ENCODE measurements at places on chromosomes 4 and X.
A peak's percentile ranks its signal among the peaks of the same experiment; 100 is the strongest.

DNA sequence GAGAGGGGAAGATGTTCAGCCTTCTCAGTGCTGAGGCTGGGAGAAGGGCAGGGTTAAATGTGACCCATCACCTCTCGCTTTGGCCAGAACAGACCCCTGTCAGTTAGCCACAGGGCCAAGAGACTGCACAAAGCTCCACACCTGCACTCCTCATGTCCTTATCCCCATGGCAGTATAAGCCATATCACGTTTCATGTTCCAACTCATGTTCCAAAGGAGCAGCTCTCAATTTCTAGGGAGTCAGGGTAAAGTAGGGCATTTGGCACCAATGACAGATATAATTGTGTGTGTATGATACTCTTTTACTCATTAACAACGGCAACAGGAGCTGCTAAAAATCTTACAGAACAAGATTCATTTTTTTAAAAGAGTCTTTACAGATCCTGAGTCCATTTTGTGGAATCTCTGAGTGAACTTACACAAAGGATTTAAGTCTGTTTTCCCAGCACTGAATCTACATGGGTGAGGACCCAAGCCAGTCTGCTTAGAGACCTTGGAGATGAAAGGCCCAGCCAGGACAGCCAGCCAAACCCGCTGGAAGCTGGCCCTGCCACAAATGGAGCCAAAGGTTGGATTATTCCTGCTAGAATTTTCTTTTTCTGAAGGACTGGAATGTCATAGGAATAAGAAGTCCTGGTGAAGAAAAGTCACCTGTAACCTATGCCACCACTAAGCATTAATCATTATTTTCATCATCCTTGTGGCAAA is 129.1 kb upstream of the SMAD1 start:
- no peak for DNase-seq

DNA sequence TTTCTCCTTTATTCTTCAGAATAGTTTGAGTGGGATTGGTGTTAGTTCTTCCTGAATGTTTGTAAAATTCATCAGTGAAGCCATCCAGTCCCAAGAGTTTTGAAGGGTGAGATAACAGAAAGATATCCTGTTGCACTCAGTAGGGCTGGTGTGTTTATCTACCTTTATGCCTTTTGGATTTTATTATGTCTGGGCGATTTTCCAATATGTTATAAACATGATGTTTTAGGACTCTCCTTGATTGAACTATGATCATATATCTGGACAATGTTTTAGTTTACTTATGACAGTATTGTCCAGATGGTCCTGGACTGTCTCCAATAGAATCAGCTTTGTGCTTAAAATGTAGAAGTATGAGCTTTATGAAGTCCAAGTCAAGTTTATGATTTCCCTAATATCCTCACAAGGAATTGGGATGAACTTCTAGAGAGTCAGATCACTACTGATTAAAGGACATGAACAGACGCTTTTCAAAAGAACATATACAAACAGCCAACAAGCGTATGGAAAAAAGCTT is 77.6 kb upstream of the ITM2A start:
- no peak for DNase-seq

- no peak for DNase-seq
Measured at GRCh38 chr4:107711831-107712230, 8.2 kb downstream of the PAPSS1 start.

- no peak for DNase-seq
Measured at GRCh38 chrX:40333344-40333743, 235.6 kb upstream of the BCOR start.

DNA sequence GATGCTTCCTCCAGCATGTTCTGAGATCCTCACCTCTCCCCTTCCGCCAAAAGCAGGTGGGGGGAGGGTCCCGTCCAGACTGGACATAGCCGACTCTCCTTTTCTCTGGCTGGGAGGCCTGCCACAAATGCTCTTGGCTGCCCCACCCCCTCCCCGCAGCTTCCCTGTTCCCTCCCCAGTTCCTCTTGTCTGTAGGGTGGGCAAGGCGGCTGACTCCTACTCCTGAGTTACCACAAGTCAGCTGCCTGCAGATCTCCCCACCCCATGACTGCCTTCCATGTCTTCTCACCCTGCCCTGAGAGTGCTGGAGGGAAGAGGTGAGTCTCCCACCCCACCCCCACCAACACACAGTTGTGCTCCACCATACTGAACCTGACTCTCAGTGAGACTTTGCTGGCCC is 2.9 kb downstream of the ATP6AP1 start:
- no peak for DNase-seq

GRCh38 chr4:53168228-53168627 is 197.6 kb downstream of the SCFD2 start:
- peak; percentile 1 for DNase-seq

GRCh38 chrX:153477901-153478300 is 7.5 kb upstream of the HAUS7 start:
- no peak for DNase-seq

GRCh38 chr4:11039634-11040131 is 355.1 kb upstream of the CLNK start:
- no peak for DNase-seq

DNA sequence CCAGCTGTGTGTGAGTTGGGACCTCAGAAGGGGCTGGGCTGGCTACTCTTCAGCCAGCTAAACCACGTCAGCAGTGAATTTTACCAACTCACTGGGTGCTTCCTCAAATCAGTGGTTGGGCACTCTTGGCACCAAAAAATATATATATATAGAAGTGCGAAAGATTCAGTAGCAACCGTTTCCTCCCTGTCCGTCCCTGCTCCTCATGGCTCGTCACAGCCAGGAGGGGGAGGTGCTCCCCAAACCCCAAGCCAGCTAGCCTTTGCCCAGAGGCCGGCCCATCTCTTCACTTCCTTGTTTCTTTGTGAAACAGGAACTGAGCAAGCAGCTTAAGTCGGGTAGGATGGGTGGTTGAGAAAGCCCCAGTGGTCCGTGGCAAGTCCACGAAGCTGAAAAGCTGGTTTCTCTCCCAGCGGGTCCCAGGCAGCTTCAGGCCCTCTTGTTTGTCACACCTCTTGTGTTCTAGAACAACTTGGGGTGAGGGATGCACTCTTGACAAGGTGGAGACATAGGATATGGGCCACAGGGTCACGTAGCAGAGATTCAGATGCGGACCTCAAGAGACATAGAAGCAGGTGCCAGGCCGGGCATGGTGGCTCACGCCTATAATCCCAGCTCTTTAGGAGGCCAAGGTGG is 6.8 kb upstream of the SASH3 start:
- peak; percentile 78 for DNase-seq

GRCh38 chr4:66591968-66592367 is 921.7 kb upstream of the EPHA5 start:
- no peak for DNase-seq

DNA sequence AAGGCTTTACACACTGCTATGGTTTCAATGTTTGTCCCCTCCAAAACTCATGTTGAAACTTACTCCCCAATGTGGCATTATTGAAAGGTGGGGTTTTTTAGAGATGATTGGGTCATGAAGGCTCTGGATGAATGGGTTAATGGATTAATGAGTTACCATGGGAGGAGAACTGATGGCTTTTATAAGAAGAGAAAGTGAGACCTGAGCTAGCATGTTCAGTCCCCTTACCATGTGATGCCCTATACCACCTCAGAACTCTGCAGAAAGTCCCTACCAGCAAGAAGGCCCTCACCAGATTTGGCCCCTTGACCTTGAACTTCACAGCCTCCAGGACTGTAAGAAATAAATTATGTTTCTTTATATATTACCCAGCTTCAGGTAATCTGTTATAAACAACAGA is 68.9 kb upstream of the CAPN6 start:
- no peak for DNase-seq

GRCh38 chrX:103678199-103678993 is 8.1 kb downstream of the MORF4L2 start:
- no peak for DNase-seq

DNA sequence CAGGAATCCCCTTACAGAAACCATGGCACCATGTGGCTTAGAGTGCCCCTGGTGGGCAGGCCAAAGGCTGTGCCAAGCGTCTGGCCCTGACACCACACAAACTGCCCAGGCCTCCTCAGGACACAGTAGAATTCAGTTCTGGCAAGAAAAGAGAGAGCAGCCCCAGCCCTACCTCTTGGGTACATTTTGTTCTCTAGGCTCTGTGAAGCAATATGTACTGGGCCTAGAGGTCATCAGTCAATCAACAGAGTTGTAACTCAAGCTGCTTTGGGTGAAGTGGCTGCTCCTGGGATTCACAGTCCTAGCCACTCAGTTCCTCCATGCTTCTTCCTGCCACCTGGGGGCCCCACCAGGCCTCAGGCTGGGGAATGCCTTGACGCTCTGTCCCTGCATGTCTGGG is 158.1 kb upstream of the MAMLD1 start:
- no peak for DNase-seq

GRCh38 chr4:73615613-73616012 is 4.6 kb downstream of the RASSF6 start:
- no peak for DNase-seq

DNA sequence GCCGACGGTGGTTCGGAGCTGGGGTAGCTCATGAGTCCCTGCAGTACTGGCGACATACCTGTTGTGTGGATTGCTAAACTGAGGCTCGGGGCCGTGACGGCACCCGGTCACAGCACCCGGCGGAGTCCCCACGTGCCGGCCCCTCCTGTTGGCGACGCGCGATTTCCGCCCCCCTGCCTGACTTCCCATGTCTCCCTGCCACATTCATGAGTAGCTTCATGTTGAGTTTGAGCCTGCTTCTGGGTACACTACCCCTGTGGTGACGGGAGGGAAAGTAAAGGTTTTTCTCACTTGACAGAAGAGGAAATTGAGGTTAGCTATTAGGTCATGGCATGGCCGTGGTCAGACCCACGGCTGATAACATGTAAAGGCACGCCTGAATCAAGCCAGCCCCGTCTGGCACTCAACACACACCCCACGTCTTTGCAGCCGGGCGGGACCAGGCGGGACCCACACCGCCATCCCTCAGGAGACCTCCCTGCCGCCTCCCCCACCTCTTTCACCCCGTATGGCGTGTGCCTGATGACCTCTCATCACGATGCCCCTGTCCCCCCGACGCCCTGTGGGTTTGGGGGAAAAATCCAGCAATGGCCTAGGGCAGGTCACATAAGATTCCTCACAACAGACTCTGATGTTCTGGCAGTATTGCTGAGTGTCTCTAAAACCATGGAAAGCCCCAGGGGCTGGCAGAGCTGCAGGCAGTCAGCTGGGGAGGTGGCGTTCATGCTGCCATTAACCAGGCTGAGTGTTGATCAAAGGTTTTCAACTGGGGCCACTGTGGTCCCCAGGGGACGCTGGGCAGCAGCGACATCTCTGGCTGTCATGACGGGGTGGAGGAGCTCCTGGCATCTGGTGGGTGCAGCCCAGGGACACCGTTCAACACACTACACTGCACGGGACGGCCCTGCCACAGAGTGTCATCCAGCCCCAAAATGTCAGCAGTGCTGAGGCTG is 29.2 kb downstream of the P2RY8 start:
- peak; percentile 35 for DNase-seq

- peak; percentile 22 for DNase-seq
Measured at GRCh38 chr4:107497054-107497453, 223.0 kb downstream of the PAPSS1 start.

DNA sequence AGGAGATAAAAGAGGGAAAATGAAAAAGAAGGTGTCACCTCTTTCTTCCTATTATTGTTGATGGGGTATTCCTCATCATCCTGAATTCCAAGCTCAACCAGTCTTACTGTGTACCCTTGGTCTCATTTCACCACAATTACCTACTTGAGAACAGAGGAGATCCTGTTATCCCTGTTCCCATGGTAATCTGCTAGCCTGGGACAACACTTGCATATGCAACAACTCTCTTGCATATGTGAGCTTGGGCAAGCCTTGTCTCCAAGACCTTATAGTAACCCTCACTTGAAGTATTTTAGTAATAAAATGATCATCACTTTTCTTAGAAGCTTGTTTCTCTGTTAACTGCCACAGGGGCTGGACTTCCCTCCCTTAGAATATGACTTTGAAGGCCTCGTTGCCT is 253.7 kb downstream of the NAP1L3 start:
- no peak for DNase-seq

- DNase-seq, result no peak
Measured at GRCh38 chr4:55251342-55251741, 94.7 kb upstream of the SRD5A3 start.

GRCh38 chr4:1166509-1167243 is 5.7 kb downstream of the SPON2 start:
- no peak for DNase-seq

DNA sequence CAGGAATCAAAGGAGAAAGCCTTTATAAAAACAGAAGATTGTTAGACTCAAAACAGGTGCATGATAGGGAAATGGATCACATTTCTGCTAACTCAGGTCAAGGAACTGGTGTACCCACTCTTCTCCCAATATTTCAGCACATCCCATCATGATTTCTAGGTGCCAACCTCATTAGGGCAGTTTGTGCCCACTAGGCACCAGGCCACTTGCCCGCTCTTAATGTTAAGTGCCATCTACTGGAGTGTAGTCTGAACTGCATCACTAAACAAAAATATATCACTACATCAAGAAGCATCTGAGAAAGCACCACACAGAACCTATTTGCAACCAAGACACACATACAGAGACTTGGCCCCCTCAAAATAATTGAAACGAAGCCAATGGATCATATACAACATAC is 140.4 kb upstream of the GRID2 start:
- DNase-seq, result no peak

- DNase-seq, result no peak
Measured at GRCh38 chr4:78748381-78748780, 27.8 kb upstream of the BMP2K start.

GRCh38 chrX:55033429-55033828 is 2.7 kb upstream of the ALAS2 start:
- DNase-seq, result no peak

DNA sequence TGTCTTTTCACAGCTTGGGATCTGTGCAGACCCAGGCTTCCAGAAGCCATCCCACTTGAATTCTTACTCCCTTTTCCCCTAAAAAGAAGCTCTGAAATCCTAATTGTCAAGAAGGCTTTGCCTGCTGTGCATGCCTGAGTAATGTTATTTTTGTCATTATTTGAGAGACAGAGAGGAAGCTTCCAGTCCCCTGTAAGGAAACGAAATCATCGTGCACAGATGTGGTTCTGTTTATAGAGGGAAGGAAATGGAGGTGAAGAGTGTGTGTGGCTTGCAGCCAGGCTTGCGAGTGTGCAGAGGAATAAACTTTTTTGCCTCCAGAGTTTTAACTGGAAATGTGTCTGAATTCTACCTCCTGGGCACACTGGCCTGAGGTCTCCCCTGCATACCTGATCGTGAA is 70.2 kb downstream of the TBL1X start:
- no peak for DNase-seq

- no peak for DNase-seq
Measured at GRCh38 chr4:143054971-143055370, 129.7 kb upstream of the USP38 start.

DNA sequence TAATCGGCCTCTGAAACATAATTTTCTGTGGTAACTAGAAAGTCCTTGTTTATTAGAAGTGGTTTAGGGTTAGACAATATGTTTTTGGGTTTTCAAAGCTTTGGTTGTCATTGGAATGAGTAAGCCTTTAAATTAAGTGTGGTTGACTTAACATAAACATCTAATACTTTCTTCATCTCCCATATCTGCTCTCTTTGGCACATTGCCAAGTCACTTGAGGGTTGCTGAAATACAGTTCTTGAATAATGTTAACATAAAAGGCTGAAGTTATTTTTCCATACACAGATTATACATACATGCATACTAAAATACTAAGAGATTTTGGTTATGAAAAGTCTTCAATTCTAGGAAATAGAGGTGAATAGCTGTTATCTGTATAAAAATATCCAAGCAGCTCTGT is 241.7 kb upstream of the BMP3 start:
- DNase-seq, result no peak

All from activated CD4-positive, alpha-beta T cell treated with anti-CD3 and anti-CD28 coated beads, Interleukin-10, Interleukin-2, amounts not matched to agents 100 ng/mL and 50 ng/mL, durations not matched to agents 16 hours and 8 hours (primary cell).